ENCODE measurements at places on chromosomes 6 and 20. TPM values are rescaled to one million over a fixed set of nuclear protein-coding genes. Genes with fewer than 3 reads are reported as not detected.

Gene ZBTB46
- 0.39 TPM for total RNA-seq

Gene PPT2
- total RNA-seq, result 13.6 TPM

Gene ID1
- total RNA-seq, result 19.4 TPM

Gene BCAS1
- not detected for total RNA-seq

Gene DDAH2
- total RNA-seq, result 6.7 TPM

Gene EPB41L1
- total RNA-seq, result 0.20 TPM

Gene CDH22
- total RNA-seq, result not detected

Gene PBX2
- 88.7 TPM for total RNA-seq

Gene ATRN
- total RNA-seq, result 7.4 TPM

Gene CSTF1
- total RNA-seq, result 68.5 TPM

Gene PHACTR2
- total RNA-seq, result 20.5 TPM

Gene CPXM1
- 1.1 TPM for total RNA-seq

Gene TMEM200A
- 0.35 TPM for total RNA-seq

Gene SLC22A7
- not detected for total RNA-seq

Gene OLIG3
- 0.14 TPM for total RNA-seq

Gene RAET1E
- total RNA-seq, result not detected

Gene BANF2
- not detected for total RNA-seq

Gene PFDN4
- total RNA-seq, result 52.0 TPM

Gene B3GAT2
- total RNA-seq, result not detected

Gene EHMT2
- 58.5 TPM for total RNA-seq

Gene ENPP4
- total RNA-seq, result 6.3 TPM

Gene PRSS16
- total RNA-seq, result 2.5 TPM

Gene NHSL1
- total RNA-seq, result 0.68 TPM

Gene C20orf202
- 0.19 TPM for total RNA-seq

Gene C20orf96
- 10.3 TPM for total RNA-seq

Gene HLA-C
- 501 TPM for total RNA-seq

Gene PPP1R16B
- 80.4 TPM for total RNA-seq

Gene HMGN3
- total RNA-seq, result 57.0 TPM

Gene DEFB119
- not detected for total RNA-seq

Gene SEL1L2
- not detected for total RNA-seq

Gene ARMH2
- 0.31 TPM for total RNA-seq

Gene CTSZ
- 37.1 TPM for total RNA-seq

Gene GCNT2
- total RNA-seq, result 5.0 TPM

Gene TFAP2B
- total RNA-seq, result not detected

Gene CRIP3
- 6.4 TPM for total RNA-seq

Gene SLC17A1
- not detected for total RNA-seq

Gene TAAR6
- not detected for total RNA-seq

Gene FOXA2
- total RNA-seq, result not detected

Gene RAET1L
- total RNA-seq, result not detected

Gene HCRTR2
- total RNA-seq, result not detected

Gene TFAP2C
- not detected for total RNA-seq

Gene EDN1
- 0.30 TPM for total RNA-seq

Gene ITCH
- 37.4 TPM for total RNA-seq

Gene ZSCAN23
- 1.3 TPM for total RNA-seq

Gene BPI
- not detected for total RNA-seq

Gene HSPA1B
- total RNA-seq, result 171 TPM

Gene ERVFRD-1
- total RNA-seq, result not detected

Gene HSD17B8
- total RNA-seq, result 14.7 TPM

Gene EYA2
- not detected for total RNA-seq

Gene PNPLA1
- not detected for total RNA-seq

Gene ACSS1
- 5.5 TPM for total RNA-seq

Gene IFT52
- total RNA-seq, result 15.4 TPM

Gene TULP4
- total RNA-seq, result 27.4 TPM

Gene SEC63
- 105 TPM for total RNA-seq

All from activated naive CD4-positive, alpha-beta T cell treated with anti-CD3 and anti-CD28 coated beads, Interleukin-2, amount 50 U/mL, for 72 hours (primary cell).